Bronchial smooth muscle cell (primary cell): ENCODE measurements at places on chromosomes 1 and 21. TPM values are rescaled to one million over a fixed set of nuclear protein-coding genes. Genes with fewer than 3 reads are reported as not detected.

DPT gene
- 0.32 and 0.86 TPM in 2 replicates for total RNA-seq

AIRE gene
- total RNA-seq: not detected in 2 replicates

OLIG2 gene
- total RNA-seq: not detected in 2 replicates

TAL1 gene
- not detected in 2 replicates for total RNA-seq

GPR25 gene
- not detected in 2 replicates for total RNA-seq

RGS4 gene
- total RNA-seq: 2.7 and 12.6 TPM in 2 replicates

KCNK2 gene
- total RNA-seq: under 0.01 and 3.8 TPM in 2 replicates

NID1 gene
- total RNA-seq: 22.4 and 40.4 TPM in 2 replicates

CD1B gene
- total RNA-seq: not detected in 2 replicates

AADACL4 gene
- total RNA-seq: 0.09 TPM in 1 of 2 replicates, not detected in the other

SEC16B gene
- 2.7 and 4.1 TPM in 2 replicates for total RNA-seq
